Esophagus squamous epithelium (tissue), 5 donors: ENCODE measurements at places on chromosomes 4 and X.

DNA sequence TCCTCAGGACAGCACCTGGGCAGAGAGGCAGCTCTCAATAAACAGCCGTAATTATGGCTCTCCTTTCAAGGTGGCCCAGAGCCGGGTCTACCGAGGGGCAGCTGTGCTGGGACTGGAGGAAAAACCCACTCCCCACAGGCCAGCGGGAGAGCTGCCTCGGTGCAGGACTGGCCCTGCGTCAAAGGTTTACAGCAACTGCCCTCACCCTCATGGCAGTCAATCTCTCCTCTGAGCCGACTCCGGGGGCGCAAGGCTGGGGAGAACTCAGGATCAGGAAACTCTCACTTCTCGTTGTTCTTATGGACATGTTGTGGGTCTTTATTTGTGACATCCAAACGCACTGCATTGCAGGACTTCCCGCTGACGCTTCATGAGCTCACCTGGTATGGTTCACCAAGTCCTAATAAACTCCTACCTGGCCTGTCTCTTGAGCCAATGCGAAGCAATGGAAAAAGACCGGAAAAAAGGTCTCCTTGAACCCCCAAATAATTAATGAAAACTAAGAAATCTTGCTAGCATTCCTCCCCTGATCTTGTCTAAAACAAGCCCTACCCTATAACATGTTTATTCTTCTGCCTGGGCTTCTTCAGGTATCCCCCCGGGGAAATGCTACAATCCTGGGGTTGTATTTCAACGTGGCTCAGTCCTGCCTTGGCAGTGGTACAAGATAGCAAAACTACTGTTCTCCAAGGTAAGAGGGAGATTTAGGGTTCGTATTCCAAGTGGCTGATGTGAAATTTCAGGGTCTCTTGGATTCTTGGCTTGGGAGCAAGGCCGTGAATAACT is 50.1 kb upstream of the CDKN2AIP start:
- DNase-seq: no peak

- no peak for DNase-seq
These were observed 4.5 kb downstream of the G6PD start for GRCh38 chrX:154541896-154542722.

- no peak for DNase-seq
These were observed 85.3 kb downstream of the DCAF8L2 start for GRCh38 chrX:27675493-27675892.

- DNase-seq: no peak
These were observed 436.4 kb downstream of the PCDH19 start for GRCh38 chrX:99973572-99974226.

DNA sequence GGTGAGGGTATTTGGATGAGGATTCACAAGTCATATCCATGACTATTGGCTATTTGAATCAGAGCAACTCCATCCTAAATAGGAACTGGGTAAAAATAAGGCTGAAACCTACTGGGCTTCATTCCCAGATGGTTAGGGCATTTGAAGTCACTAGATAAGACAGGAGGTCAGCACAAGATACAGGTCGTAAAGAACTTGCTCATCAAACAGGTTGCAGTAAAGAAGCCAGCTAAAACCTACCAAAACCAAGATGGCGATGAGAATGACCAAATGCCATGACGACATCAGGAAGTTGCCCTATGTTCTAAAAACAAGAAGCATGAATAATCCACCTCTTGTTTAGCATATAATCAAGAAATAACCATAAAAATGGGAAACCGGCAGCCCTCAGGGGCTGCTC is 224.9 kb downstream of the PACRGL start:
- no peak for DNase-seq

- no peak for DNase-seq
These were observed 777.3 kb upstream of the GALNTL6 start for GRCh38 chr4:171035909-171036308.

DNA sequence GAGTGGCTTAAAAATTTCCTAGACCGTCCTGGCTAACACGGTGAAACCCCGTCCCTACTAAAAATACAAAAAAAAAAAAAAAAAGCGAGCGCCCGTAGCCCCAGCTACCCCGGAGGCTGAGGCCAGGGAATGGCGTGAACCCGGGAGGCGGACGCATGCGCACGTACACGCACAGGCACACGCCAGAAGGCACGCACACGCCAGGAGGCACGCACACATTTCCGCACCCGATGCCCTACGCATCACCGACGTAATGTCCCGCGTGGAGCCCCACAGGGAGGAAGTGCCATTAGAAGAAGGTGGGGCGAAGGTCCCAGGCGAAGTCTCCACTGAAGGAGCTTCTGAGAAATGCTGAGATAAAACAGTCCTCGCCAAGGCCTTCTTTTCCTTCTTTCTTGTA is 41.4 kb downstream of the NLGN4X start:
- no peak for DNase-seq
